ENCODE measurements at places on chromosomes 2 and 18. TPM values are rescaled to one million over a fixed set of nuclear protein-coding genes. Genes with fewer than 3 reads are reported as not detected.
A peak's percentile ranks its signal among the peaks of the same experiment; 100 is the strongest.

DNA sequence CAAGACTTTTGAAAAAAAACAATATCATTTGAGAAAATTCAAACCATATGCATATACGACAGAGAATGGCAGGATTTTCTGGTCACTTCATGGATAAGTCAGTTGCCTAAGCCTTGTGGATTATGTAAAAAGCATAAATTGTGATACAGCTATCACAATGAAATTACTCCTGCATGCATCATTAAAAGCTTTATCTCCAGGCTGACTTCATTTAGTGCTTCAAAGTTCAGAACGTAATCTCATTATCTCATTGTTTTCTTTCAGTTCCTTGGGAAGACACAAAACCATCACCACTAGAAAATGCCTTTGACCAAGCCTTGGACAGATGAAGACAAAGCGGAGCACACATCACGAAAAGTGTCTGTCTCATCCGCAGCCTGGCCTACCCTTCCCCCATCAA lies 57.0 kb downstream of the L3MBTL4 start:
- DNase-seq, result no peak

DNA sequence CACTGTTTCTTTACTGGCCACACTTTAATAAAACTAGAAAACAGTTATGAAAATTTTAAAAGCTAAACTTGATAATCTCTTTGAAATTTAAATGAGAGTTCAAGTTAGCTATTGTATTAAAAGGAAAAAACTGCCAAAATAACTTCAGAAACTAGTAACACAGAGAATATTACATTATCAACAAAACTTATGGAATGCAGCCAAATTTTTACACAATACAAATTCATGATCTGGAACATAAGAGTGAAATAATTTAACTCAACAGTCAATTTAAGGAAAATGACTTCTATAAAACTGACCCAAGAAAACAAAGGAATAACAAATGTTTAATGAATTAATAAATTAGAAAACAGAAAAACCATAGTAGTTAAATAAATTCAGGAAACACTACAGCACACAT lies 65.0 kb downstream of the TCF4 start:
- DNase-seq, result no peak

GRCh38 chr18:80040515-80040914 lies 6.3 kb downstream of the RBFA start:
- DNase-seq, result no peak

- DNase-seq, result peak; percentile 74
These were observed 21.6 kb downstream of the PTPN2 start for GRCh38 chr18:12862467-12862866.

DNA sequence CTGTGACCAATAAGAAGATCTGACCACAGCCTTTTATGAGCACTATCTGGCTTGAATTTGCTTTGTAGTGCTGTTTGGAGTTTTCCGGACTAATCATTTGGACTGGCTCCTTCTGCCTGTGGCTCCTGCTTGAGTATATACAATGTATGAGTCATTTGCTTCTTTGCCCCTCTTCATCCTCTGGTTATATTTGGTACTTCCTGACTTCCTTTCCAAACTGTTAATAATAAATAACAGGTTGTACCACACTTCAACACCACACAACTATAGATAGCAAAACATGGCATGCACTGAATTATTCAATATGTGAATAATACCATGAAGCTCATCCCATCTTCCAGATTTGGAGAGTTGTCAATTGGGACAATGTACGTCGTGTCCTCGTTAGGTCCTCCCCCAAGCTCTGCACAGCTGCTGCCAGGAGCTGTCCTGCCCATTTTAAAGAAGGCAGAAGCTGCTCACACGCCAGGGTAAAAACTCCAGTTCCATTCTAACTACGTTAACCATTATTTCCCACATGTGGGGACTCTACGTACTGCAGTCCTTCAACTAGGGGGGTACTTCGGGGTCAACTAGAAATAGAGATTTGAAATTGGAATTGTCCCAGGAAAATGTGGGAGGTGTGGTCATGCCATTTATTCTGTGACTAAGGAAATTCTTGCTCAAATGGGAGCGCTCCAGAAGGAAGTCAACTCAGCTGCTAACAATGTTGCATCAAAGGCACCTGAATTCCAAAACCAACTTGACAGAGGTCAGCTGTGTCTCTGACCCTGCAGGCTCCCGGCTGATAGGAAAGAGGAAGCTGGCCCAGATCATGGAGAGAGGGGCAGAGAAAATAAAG lies 38.1 kb downstream of the ST8SIA5 start:
- no peak for DNase-seq

DNA sequence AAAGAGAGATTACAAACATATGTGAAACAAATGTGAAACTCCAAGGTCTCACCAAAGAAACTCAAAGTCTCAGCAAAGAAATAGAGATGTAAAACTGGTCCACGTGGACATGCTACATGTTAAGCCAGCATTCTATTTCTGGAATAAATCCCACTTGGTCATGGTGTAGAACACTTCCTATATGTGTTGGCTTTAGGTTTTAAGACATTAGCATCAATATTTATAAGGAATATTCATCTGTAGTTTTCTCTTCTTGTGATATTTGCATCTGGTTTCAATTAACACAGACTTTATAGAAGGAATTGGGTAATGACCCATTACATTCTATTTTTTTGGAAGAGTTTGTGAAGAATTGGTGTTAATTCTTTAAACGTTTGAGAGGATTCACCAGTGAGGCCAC lies 133.1 kb downstream of the COPS8 start:
- DNase-seq, result no peak

- DNase-seq, result no peak
These were observed 58.3 kb upstream of the PXDN start for GRCh38 chr2:1802469-1803216.

DNA sequence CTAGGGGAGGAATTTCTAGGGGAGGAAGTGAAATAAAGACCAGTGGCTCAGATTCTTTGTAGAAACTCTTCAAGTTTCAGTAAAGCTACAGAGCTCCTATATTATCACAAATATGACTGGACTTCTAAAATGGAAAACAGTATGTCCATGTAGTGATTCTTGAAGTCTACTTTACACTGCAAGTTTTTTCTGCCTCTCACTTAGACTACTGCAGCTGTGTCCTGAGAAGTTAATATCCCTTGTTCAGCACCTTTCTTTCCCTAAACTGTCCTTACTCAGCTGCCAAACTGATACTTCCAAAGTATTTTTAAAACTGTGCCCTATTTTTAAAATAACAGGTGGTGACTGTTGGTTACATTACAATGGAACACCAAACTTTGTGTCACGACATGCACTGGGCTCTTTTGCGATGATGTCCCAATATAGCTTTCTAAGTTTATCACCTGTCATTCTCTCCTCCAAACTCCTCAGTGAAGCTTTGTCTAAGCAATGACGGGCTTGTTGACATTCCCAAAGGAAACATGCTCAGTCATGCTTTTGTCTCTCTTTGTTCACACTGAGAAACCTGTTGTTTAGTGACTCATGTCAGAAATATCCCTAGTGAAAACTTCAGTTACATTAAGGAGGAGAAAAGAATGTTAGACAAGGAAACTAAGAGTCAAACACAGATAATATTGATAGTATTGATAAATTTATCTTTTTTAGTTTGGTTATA lies 341.1 kb downstream of the ARL6IP6 start:
- DNase-seq, result peak; percentile 37

DNA sequence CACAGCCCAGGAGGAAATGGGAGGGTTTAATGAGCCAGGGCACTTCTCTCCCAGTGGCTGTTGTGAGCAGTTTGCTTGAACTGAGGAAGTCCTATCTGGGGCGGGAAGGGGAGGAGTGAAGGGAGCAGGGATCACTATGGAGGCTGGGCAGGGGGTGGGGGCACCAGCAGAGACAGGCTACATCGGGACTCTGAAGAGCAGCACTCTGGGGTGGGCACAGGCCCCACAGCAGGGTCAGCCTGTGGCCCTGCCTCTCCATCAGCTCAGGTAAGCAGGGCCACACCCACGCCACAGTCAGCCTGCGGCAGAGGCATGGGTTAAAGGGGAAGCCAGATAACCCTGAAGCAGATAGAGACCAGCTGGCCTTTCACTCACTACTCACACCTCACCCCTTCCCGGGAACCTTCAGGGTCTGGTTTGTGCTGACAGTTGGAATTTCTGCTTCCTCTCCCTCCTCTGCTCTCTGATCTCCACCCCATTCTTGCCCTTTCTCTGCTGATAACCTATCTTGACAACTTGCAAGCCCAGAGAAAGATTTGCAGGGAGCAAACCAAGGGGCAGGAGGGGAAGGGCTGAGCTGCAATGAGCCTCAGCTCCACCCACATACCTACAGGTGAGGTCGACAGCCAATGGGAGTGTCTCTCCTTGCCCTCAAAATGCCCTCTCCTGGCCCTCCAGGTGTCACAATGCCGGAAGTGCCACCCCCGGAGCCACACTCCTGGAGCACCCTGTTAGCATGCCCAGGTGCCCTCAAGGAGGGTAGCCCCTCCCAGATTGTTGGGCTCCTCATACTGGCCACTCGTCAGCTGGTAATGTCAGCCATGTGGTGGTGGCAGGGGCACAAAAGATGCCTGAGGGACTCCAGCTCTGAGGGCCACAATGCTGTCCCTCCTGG lies 3.7 kb downstream of the SIGLEC15 start:
- peak; percentile 61 for DNase-seq

GRCh38 chr2:237184919-237185552 lies 99.3 kb downstream of the COPS8 start:
- no peak for DNase-seq

DNA sequence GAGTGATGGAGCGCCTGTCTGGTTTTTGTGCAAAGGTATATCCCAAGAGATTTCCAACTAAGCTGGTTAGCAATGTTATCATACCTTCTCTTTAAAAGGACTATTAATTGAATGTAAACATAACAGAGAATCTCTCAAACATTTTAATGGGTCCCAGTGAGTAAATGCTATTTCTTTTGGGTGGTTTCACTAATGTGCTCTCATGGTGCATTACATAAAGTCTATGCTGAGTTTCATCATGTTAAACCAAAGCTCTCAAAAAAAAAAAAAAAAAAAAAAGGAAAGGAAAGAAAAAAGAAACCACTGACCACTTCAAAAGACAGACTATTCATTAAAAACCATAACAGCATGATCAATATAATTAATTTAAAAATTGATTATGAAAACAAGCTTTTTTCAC lies 119.1 kb upstream of the SCN1A start:
- no peak for DNase-seq

- DNase-seq, result no peak
These were observed 631 bp downstream of the GYPC start for GRCh38 chr2:126656431-126657147.

DNA sequence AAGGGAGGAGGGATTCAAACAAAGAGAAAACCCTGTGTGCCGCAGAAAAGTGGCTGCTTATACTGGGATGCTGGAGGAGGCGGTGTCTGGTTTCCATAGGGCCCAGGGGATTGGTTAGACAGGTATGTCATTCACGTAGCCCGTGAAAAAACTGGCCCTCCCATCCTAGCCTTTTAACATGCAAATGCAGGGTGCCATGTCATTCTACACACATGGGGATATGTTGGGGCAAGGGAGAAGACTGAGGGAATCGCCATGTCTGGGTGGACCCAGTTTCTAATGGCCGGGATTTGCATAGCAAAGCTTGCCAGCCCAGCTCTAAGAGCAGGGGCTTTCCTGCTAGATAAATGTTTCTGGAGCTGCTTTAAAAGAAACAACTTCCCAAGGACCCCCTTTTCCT lies 8.2 kb upstream of the RNU2-63P start:
- DNase-seq, result no peak

DNA sequence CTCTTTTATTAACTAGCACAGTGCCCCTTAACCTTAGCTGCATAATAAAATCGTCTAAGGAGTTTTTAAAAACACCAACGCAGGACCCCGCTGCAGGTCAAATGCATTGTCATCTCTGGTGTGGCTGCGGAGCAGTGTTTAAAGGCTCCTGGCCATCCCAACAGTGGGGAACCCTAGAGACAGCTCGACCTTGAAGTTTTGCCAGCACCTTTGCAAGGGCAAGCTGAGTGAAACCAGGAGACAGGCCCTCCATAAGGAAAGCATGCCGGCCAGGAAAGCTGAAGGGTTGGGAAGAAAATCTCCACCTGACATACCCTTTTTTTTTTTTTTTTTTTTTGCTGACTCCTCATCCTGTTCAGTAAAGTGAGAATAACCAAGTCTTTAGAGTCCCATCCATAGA lies 349.0 kb downstream of the CMPK2 start:
- DNase-seq, result no peak

GRCh38 chr2:230362030-230362691 lies 35.2 kb downstream of the SP140L start:
- no peak for DNase-seq

- no peak for DNase-seq
These were observed 105.6 kb downstream of the MAPK4 start for GRCh38 chr18:50665519-50665918.

- DNase-seq, result peak; percentile 18
These were observed 89.6 kb downstream of the MTCL1 start for GRCh38 chr18:8794934-8795280.

GRCh38 chr2:240412211-240412861 lies 23.1 kb upstream of the GPC1 start:
- DNase-seq, result no peak

DNA sequence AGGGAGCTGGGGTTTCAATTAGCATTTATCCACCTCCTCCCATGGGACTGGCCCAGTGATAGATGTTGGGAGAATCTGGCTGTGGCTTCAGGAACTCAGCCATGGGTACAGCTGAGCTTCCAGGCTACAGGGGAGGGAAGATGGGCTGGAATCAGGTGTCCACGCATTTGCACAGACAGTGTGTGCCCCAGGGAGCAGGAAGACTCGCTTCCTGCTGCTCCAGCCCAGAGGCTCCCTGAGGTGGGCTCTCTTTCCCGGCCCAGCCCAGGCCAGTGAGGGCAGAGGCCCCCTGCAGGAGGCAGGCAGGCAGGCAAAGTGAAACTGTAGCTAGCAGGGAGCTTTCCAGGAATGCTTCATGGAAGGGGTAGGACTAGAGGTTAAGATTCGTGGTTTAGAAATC lies 28.7 kb downstream of the DYSF start:
- DNase-seq, result no peak

- DNase-seq, result no peak
These were observed 55.6 kb downstream of the GREB1 start for GRCh38 chr2:11589316-11589940.

DNA sequence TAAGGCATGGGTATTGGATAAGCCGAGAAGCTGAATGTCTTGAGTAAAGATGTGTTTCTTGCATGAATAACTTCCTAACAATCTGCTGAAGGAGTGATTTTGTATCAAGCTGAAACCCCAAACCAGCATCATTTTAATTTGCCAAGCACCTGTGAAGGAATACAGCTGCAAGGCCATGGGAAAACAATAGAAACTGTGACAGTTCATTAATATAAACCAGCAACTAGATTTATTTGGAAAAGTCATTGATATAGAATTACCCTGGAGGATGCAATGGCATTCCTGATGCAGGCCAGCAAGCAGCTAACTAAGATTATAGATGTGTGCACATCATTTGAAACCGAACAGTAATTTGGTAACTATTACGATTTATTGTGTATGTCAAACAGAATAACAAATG lies 155.7 kb upstream of the TCF4 start:
- DNase-seq, result no peak

- DNase-seq, result no peak
These were observed 23.5 kb upstream of the MYO1B start for GRCh38 chr2:191221666-191222065.

Gene RTP5
- total RNA-seq, result not detected

Gene RGPD4
- total RNA-seq, result not detected

Gene GREB1
- 0.54 TPM for total RNA-seq

Gene TMEM169
- 8.0 TPM for total RNA-seq

Gene ACVR1
- total RNA-seq, result 62.0 TPM

Gene LGALSL
- 12.1 TPM for total RNA-seq

Gene PCARE
- total RNA-seq, result not detected

Gene SLC39A6
- 54.4 TPM for total RNA-seq
